ENCODE measurements at places on chromosomes 1 and 21.

DNA sequence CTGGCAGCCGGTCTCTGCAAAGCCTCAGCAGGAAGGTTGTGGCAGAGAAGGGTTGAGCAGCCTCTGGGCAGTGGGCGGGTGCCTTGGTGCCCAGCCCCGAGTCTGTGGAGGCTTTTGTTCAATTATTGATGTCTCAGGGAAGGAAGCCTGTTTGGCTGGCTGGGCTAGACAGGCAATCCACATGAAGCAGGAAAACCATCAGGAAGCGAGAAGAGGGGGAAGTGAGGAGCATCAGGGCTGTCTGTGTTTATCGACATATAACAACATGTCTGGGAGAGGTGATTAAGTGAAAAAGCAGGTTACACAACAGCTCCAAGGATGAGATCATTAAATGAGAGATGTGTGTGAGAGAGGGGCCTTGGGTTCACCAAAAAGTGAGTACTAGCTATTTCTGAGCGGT is 105.4 kb downstream of the UBE2U start:
- DNase-seq: no peak

DNA sequence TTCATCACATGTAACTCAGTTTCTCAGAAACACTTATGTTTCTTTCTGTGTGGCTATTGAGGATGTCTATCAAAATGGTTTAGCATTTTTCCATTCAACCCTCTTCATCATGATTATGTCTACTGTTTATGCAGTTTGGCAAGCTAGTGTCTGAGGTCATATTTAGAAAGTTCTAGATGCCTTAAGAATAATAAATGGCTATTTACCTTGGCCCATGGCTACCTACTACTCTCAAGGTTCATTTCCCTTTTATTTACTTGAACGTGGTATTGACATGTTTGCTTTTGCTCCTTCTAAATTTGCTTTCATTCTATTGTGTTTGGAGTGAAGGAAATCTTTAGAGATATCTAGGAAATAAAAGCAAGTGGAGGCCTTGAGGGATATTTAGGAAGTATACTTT is 193.7 kb upstream of the OLFM3 start:
- no peak for DNase-seq

- no peak for DNase-seq
Observed at GRCh38 chr1:25765923-25766589, 33.9 kb upstream of the SELENON start.

DNA sequence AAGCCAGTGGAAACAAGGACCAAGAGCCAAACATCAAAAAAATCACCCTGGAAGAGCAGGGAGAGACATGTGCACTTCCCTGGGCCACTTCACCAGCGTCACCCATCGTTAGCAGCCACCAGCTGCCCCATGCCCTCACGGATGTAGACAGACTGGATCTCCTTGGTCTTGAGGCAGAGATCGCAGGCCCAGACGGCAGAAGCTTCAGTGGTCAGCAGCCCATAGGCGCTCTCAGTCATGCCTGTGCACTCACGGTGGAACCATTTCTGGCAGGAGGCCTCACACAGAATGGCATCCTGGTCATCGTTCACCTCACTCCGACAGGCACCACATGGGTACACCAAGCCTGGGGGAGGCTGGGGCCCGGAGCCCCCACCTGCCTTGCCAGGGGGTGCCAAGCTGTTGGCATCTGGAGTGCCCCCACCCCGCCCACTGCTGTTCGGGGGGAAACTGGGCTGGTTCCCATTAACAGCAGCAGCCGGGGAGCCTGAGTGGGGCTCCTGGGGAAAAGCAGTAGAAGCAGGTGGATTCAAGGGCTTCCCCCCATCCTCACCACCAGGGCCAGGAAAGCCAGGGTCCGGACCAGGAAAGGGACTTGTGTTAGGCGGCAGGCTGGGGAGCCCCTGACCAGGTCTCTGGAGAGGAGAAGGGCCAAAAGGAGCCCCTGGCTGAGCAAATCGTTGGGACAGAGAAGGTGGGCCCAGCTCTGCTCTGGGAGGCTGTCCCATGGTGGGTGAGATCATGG is 2.7 kb downstream of the PYGO2 start:
- no peak for DNase-seq

DNA sequence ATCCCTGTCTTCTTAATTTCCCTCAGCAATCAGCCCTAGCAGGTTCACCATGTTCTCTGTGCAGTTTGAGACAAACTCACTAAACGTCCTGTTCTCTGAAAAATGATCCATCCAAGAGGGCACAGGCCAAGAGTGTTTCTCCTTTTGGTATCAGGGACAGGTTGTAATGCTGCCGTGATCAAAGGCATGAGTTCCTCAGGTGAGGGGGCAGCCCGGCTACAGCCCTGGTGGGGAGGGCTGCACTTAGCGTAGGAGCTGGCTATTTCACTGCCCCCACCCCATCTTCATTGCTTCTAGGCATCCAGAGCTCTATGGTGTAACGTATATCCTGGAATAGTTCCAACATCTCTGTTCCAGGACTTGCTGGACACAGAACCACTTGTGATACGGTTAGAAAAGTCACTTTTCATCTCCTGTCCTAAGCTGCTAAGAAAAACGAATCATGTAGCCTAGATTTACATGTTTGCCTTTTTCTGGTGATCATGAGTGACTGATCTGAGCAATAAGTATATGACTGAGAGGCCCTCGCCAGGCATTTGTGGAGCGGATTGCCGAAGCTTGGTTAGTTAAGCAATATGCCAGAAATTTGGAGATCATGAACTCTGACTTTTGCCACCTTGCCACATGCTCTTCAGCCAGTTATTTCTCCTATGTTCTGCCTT is 41.1 kb upstream of the SRP9 start:
- DNase-seq: no peak

- DNase-seq: no peak
Observed at GRCh38 chr1:226762988-226763904, 24.2 kb upstream of the ITPKB start.

GRCh38 chr1:114718661-114719423 is 2.3 kb upstream of the NRAS start:
- no peak for DNase-seq

GRCh38 chr1:230621324-230622030 is 20.8 kb upstream of the COG2 start:
- DNase-seq: no peak

DNA sequence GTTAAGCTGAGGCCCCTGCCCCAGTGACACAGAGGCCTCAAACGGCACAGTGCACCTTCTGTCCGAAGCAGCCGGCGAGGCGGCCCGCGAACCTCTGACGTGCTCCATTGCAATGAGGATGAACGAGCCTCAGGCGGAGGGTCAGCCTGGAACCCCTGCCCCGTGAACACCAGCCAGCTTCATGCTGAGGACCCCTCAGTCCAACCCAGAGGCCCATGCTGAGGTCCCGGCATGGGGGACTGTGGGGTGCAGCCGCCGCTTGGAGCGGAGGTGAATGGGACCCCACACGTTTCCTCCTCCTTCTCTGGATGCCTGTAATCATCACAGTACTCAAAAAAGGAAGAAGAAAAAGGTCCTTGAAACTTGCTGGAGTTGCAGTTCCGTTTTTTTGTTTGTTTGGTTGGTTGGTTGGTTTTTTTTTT is 62.1 kb downstream of the PRKCZ start:
- no peak for DNase-seq

- no peak for DNase-seq
Observed at GRCh38 chr1:187092104-187092503, 263.4 kb downstream of the PLA2G4A start.

- no peak for DNase-seq
Observed at GRCh38 chr1:179046808-179047635, 21.3 kb downstream of the FAM20B start.

- no peak for DNase-seq
Observed at GRCh38 chr1:53348486-53349368, 20.9 kb upstream of the LRP8 start.

DNA sequence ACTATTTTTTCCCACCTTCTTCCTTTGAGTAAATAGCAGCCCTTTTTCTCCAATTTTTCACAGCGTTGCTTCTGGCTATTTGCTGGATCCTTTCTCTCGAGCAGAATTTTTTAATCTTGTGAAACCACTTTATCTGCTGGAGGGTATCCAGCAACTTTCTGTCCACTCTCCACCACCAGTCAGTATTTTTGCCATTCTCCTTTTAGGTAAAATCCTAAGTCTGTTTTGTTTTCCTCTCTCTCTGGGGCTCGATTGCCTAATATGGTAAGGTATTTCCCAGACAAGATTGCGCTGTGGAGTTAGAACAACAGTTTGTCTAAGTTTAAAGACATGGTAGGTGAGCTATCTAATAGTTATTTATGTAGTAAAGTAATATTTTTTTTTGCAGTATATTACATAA is 156.9 kb downstream of the PPP1R12B start:
- DNase-seq: peak; percentile 11

DNA sequence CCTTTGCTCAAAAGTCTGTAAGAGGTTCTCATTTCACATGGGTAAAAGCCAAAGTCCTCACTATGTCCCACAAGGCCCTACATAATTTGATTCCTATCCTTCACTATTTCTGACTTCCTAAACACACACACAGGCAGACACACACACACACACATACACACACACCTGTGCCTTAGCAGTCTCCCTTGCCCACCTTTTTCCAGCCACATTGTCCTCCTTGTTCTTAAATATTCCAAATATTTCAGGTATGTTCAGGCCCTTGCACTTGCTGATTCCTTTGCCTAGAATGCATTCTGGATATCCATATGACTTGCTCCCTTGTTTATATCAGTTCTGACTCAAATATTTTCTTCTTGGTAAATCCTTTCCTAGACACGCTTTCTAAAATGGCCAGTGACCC is 54.6 kb downstream of the NTNG1 start:
- DNase-seq: no peak

DNA sequence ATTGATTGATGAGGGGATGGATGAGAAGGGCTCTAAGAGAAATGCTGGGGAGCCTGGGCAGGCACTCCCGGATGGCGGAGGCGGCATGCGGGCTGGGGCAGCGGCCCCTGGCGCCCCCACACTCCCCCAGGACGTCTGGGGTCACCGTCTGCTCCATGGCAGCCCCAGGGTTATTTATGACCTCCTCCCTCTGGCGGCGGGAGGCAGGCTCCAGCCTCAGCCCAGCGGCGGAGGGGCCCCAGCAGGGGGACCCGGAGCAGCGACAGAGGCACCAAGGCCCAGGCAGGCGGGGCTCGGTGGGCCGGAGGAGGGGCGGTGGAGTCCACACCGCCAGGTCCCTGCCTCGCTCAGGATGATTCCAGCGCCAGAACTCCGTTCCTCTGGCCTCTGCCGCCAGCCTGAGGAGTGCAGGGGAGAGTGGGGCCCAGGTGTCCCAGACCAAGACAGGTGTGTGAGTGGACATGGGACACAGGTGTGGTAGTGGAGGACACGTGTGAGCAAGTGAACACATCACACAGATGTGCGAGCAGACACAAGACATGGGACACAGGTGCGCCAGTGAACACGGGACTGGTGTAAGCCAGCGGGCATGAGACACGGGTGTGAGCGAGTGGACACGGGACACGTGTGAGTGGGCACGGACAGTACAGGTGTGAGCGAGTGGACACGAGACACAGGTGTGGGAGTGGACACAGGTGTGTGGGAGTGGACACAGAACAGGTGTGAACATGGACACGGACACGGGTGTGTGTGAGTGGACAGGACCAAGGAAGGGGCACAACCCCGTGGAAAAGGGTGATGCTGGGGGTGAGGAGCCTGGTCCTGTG is 2.5 kb upstream of the SAMD11 start:
- peak; percentile 94 for DNase-seq

- no peak for DNase-seq
Observed at GRCh38 chr1:164557270-164557669, 1.7 kb upstream of the PBX1 start.

- peak; percentile 64 for DNase-seq
Observed at GRCh38 chr1:44030605-44031251, 534 bp downstream of the SLC6A9 start.

DNA sequence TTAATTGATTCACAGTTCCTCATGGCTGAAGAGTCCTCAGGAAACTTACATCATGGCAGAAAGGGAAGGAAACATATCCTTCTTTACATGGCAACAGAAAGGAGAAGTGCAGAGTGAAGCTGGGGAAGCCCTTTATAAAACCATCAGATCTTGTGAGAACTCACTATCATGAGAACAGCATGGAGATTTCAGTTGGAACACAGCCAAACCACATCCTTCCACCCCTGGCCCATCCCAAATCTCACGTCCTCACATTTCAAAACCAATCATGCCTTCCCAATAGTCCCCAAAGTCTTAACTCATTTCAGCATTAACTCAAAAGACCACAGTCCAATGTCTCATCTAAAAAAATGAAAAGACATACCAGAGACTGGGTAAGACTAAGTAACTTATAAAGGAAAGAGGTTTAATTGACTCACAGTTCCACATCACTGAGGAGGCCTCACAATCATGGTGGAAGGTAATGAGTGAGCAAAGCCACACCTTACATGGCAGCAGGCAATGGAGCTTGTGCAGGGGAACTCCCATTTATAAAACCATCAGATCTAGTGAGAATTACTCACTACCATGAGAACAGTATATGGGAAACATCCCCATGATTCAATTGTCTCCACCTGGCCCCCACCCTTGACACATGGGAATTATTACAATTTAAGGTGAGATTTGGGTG is 105.2 kb downstream of the MRPL39 start:
- no peak for DNase-seq

DNA sequence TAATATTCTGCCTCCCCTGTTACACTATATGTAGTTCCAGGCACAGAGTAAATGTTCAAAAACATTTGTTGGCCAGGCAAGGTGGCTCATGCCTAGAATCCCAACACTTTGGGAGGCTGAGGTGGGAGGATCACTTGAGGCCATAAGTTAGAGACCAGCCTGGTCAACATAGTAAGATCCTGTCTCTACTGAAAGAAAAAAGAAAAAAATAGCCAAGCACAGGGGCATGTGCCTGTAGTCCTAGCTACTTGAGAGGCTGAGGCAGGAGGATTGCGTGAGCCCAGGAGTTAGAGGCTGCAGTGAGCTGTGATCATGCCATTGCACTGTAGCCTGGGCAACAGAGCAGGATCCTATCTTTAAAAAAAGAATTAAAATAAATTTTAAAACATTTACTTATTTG is 57.6 kb upstream of the SIM2 start:
- DNase-seq: no peak

DNA sequence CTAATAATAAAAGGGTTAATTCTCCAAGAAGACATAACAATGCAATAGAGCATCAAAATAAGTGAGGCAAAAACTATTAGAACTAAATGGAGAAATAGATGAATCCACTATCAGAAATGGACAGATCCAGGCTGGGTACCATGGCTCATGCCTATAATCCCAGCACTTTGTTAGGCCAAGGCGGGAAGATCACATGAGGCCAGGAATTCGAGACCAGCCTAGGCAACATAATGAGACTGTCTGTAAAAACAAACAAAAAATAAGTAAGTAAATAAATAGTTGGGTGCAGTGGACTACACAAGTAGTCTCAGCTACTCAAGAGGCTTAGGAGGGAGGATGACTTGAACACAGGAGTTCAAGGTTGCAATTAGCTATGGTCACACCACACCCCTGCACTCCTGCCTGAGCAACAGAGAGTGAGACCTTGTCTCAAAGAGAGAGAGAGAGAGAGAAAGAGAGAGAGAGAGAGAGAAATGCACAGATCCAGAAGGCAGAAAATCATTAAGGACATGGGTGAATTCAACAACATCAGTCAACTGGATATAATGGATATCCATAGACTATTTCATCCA is 12.3 kb downstream of the FRRS1 start:
- no peak for DNase-seq
